Activated T-cell treated with anti-CD3 and anti-CD28 coated beads for 1 hour (primary cell): ENCODE measurements at places on chromosomes 6 and 20.

DNA sequence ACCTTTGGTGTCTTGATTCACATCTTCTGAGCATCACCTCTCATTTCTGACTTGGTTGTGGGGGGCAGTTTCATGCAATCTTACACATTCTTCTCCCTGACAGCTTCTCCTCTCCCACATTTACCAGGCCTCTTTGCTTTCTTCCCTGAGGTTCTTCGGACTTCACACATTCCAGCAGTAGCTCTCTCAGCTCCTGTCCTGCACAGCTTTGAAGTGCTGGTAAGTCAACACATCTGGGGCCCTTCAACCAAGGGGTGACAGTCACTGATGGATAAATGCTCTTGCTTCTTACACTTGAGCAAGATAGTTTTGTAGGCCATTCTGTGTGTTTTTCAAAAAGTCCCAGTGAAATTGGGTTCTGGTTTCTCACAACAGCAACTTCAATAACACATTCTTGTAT lies 2.5 kb upstream of the SLC35B3 start:
- DNase-seq = no peak

GRCh38 chr6:80145509-80145908 lies 39.0 kb downstream of the BCKDHB start:
- no peak for DNase-seq

GRCh38 chr20:60697252-60697651 lies 554.8 kb upstream of the CDH4 start:
- no peak for DNase-seq

DNA sequence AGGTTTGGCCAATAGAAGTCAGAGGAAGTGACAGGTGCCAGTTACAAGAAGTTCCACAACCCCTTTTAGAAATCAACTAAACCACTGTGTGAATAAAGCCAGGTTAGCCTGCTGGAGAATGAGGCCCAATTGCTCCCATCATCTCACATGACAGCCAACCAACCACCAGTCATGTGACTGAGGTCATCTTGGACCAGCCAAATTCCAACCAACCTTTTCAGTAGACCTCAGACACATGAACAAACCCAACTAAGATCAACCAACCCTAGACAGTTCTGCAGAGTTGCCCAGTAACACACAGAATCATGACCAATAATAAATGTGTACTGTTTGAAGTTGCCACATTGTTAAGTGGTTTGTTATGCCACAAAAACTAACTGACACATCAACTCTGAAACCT lies 44.6 kb upstream of the GGTLC1 start:
- DNase-seq = no peak

- DNase-seq = no peak
These were observed 81.7 kb downstream of the FAM217A start for GRCh38 chr6:3997177-3997770.

GRCh38 chr20:16360668-16361067 lies 212.6 kb downstream of the KIF16B start:
- DNase-seq = no peak

GRCh38 chr6:9197726-9198125 lies 762.4 kb upstream of the SLC35B3 start:
- no peak for DNase-seq

GRCh38 chr6:101550451-101550850 lies 156.9 kb downstream of the GRIK2 start:
- no peak for DNase-seq

- no peak for DNase-seq
These were observed 639 bp upstream of the RCAN2 start for GRCh38 chr6:46491628-46492547.

- no peak for DNase-seq
These were observed 501.2 kb downstream of the MMUT start for GRCh38 chr6:48961781-48962415.

DNA sequence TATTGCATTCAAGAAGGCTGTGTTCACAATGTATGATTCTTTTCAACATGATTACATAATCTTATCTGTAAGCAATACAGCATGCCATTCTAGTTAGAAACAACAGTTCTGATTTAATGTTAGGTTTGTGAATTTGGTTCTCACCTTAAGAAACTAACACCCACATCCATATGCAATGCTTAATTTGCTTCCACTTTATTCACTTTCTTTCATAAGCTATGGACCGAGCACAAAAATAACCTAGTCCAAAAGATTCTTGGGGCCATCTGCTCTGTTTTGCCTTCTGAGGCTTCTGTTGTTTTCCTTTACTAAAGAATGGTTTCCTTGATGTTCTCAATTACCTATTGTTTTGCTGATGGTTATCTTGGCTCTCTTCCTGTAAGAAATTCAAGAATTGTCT lies 258.2 kb downstream of the EYS start:
- no peak for DNase-seq

DNA sequence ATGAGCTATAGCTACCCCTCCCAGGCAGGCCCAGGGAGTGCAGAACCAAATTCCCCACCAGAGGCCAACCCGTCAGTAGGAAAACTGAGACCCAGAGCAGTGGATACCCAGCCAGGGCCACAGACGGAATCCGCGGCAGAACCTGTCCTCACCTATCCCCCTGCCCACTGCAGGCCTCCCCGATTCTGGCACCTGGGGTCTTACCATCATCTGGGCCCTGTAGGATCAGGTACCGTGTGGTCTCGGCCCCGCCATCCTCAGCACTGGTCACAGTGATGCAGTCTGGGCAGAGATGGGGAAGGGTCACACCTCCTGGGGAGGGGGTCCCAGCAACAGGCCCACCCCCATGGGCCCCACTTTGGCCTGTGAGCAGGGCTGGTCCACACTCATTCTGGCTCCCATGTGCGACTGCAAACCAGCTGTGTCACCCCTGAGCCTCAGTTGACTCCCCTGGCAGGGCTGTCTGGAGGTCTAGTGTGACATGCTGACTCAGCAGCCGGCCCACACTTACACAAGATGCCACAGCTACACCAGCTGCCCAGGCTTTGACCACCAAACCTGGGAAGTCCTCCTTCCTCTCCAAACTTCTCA lies 3.8 kb downstream of the ZNF335 start:
- no peak for DNase-seq

- DNase-seq = no peak
These were observed 27.3 kb upstream of the ZBTB24 start for GRCh38 chr6:109510358-109510757.

DNA sequence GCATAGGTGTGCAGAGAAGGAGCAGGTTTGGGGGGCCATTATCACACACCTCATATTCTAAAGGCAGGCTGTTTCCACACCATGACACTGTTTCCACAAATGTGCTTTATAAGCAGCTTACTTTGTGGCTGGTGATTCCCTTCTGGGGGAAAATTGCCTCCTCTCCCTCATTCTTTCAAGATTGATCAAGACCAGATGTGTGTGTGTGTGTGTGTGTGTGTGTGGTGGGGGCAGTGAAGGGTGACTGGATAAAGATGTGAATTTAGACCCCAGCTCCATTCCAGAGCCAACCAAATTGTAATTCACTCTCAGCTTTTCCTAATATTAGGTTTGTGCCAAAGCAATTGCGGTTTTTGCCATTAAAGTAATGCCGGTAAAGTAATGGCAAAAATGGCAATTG lies 45.6 kb downstream of the EDN3 start:
- no peak for DNase-seq

- no peak for DNase-seq
These were observed 21.3 kb upstream of the BEND6 start for GRCh38 chr6:56933650-56934049.

DNA sequence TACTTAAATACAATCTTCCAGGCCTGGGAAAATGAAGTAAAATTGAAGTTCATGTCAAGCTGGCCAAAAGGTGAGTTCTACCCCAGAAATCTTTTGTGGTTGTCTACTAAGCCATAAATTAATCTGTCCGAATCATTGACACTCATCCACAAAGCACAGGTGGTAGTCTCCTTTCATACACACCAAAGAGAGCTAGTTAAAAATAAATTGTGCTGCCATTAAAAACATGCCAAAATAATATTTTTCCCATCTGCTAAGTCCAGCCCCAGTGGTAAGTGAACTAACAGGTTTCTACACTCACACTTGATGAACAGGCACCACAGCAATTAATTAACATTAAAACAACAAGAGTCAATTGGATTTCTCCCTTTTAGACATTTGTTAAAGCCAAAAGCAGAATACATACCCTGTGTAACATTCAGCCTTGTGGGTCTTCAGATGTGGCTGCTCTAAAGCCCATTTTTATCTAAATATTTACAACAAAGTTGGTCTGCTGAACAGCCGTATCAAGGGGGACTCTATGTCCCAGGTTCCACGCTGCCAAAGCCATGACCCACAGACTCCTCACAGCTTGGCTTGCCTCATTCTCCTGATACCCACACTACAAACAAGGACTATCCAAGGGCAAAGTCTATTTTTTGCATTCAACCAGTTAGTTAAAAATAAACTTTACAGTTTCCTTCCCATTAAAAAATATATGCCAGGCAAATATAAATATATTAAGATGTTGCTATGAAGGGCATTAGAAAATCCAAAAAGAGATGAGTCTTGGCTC lies 490.4 kb downstream of the BMP2 start:
- DNase-seq = no peak

DNA sequence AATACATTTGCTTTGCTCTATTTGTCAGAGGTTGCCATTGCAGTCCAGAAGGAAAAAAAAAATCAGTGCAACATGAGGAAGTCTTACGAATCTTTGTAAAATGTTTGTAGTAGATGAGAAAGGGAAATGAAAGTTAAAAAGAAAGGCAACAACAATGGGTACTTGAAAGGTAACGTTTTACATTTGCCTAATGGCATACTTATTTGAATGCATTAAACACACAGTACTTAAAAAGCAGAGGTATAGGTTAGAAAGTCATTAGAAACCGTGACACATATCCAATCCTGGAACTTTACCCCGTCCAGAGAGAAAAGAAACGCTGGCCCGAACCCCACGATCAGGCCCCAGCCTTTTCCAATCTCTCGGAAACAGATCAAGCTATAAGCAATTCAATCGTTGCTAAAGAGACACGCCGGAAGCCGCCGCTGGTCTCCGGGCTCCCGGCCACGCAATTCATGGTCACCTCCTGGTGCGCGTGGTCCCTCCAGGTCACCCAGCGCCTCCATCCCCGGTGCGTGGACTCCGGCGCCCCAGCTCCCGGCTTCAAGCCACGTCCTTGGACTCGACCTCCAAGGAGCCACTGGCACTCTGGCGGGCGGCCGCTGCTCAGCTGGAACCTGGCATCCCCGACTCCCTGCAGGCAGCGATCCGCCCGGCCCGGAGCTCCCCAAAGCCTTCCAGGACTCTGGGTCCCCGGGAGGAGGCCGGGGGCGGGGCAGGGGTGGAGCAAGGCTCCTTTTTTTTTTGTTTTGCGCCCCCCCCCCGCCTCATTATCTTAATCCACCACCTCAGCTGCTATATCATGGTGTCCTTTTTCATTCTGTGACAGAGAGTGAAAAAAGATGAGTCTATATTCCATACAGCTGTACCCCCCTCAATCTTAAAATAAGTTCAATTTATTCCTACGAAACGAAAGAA lies at the start of gene SLC18B1:
Gene SLC18B1 (minus strand): TSS at position 687 of the 918 bp plus-strand sequence. CDS start 181 bp downstream, at position 506.
- peak; percentile 48 for DNase-seq

DNA sequence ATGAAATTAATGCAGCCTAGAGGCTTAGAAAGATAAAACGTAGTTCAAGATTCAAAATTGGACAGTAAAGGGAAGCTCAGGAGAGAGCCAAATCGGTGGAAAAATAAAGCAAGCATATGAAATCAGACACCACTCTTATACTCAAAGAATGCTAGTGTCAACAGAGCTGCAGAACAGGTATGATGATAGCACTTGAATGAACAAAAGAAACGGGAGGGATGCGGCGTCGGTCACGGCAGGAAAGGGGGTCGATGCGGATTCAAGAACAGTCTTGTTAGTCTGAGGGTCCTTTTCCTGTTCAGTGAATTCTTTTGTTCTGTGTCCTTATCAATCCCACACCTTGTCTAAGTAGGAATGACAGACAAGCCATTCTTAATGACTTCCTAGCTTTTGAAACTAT lies 114.4 kb downstream of the FOXC1 start:
- DNase-seq = no peak

- no peak for DNase-seq
These were observed 31.6 kb upstream of the HLA-G start for GRCh38 chr6:29796026-29796425.

- no peak for DNase-seq
These were observed 49.4 kb upstream of the NOX3 start for GRCh38 chr6:155504848-155505607.

DNA sequence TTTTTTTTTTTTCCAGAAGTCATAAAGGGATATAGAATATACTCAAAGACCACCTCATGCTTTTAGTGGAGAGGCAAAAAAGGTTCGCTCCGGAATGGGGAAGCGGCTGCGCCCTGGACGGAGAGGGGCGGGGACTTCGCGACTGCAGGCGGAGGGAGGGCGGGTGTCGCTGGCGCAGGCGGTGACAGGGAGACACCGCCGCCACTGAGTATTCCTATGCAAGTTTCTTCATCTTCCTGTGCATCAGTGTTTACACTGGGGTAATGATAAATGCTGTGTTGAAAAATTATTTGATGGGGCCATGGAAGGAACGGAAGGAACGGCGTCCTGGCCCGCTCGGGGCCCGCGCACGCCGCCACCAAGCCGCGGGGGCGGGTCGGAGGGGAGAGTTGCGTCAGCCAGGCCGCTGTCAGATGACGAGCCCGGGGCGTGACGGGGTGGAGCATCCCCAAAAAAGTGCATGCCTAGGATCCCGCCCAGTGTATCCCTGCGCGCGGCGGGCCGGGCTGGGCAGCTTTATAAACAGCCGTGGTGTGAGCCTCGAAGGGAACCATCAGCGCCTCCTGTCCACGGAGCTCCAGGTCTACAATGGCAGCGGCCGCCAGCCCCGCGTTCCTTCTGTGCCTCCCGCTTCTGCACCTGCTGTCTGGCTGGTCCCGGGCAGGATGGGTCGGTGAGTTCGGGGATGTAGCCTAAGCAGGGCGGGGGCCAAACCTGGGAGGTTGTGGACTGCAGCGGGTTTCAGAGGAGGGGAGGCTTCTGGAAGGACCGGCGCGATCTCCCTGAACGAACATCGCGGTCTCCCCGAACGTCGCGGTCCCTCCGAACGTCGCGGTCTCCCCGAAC lies at the start of gene ULBP1:
Gene ULBP1 (plus strand): TSS at position 482 of the 846 bp plus-strand sequence. CDS start 107 bp downstream, at position 589.
- DNase-seq = peak; percentile 55
